Epithelial cell of proximal tubule (primary cell): ENCODE measurements at places on chromosomes 1 and 21. TPM values are rescaled to one million over a fixed set of nuclear protein-coding genes. Genes with fewer than 3 reads are reported as not detected.

Gene PCBP3
- total RNA-seq: 1.4 TPM in 1 of 2 replicates, not detected in the other

Gene SELP
- not detected in 2 replicates for total RNA-seq

Gene SLC37A1
- 16.4 and 21.7 TPM in 2 replicates for total RNA-seq

Gene SETSIP
- 0.14 TPM in 1 of 2 replicates, not detected in the other for total RNA-seq

Gene ARHGEF16
- total RNA-seq: 27.1 and 36.6 TPM in 2 replicates

Gene TIE1
- 1.1 and 1.2 TPM in 2 replicates for total RNA-seq

Gene OVAAL
- total RNA-seq: not detected in 2 replicates

Gene CTSE
- 0.22 TPM in 1 of 2 replicates, not detected in the other for total RNA-seq

Gene TRABD2B
- 0.14 and 0.46 TPM in 2 replicates for total RNA-seq

Gene ARF1
- 303 and 476 TPM in 2 replicates for total RNA-seq
